ENCODE measurements at places on chromosomes 1 and 21.

DNA sequence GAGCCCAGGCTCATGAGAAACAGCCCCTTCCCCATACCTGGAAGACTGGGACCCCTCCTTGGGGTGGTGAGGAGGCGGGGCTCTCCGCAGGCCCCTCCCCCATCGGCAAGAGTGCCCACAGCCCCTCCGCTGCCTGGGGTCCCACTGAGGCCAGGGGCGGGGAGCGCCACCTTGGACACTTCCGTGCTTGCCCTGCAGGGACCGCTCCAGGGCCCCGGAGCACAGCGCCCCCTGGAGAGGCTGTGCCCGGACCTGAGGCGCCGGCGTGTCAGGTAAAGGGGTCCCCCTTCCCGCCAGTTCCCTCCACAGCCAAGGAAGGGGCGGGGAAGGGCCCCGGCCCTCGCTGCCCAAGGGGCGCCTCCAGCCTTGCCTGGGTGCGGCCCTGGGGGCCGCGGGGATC is 21.5 kb downstream of the INAVA start:
- DNase-seq, result no peak

DNA sequence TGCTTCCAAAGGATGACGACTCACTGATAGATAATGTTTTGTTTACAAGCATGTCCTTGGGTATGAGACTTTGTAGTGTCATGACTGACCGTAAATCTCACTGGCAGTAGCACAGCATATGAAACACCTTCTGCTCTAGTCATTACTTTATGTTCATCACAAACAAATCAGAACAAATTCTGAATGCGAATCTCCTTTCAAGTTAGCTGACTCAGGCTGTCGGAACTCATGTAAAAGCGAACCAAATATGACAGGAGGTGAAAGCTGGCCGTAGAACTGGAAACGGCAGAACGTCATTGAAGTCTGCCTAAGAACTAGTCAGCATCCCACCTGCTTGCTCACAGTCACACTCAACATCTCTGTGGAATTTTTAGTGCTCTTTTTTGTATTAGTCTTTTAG is 143.9 kb downstream of the RGS7 start:
- DNase-seq, result peak; percentile 18

DNA sequence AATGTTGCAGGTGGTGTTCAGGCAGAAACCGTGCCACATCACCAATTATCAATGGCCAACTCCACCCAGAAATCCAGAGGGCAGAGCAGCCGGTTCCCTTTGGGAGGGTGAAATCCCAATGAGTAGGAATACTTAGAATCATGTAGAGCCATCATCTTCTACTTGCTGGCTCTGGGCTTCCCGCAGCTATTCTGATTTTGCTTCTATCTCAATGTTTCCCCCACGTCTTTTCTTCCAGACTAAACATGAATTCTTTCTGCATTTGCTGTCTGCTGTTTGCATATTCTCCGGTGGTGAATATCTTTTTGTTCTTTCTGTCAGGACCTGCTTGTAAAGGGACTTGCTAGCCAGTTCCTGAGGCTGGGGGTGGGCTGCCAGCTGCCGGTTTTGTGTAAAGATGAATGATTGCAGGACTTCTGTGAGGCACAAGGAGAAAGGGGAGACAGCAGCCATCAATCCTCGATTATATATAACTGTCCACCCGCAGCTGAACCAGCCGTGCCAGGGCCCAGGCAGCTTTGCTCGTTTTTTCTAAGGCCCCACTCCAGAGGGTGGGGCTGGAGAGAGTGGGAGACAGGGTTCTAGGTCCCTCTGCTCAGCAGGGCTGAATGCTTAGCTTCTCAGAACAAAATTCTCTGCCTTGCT is 33.2 kb downstream of the PRAMEF20 start:
- no peak for DNase-seq

DNA sequence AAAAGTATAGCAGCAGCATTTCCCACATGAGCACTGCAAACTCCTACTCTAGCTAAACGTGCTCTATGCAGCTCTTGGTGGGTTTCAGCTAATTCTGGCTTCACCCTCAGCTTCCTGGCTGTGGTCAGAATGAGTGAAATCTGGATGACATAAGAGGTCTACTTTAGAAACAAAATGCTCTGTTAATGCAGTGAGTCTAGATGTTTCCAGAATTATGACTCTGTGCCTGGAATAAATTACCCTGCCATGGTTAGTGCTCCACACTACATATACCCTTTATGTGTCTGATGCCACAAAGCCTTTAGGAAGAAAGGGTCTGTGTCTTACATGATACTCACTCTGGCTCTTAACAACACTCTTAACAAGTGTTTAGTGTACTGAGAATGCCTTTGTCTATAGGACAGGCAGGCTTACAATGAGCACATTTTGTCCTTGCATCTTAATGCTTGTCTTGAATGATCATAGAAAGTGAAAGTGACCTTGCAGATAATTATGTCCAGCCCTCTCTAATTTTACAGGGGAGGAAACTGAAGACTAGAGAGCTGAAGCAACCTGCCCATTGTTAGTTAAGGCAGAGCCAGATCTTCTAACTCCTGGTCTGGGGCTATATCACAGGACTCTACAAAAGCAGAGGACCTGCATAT is 9.2 kb downstream of the S100A10 start:
- DNase-seq, result no peak

DNA sequence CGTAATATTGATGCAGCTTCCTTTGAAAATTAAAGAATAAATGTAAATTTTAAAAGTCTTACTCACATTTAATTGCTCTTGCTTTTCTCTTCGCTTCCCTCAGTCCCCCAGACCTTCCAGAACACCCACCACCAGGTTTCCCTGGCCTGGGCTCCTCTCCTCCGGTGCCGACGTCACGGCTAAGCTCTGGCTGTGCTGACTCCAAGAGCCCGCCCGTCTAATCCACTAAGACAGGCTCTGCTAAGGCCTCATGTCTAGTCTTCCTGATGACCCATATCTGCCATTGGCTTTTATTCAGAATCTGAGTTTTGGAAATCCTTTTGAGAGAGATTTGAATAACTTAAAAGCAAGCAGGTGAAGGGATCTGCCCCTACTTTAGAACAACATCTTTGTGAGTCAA is 53.9 kb upstream of the NADK start:
- no peak for DNase-seq

GRCh38 chr1:208670778-208671177 is 426.6 kb upstream of the PLXNA2 start:
- no peak for DNase-seq

GRCh38 chr1:185363205-185363604 is 46.2 kb upstream of the IVNS1ABP start:
- no peak for DNase-seq

DNA sequence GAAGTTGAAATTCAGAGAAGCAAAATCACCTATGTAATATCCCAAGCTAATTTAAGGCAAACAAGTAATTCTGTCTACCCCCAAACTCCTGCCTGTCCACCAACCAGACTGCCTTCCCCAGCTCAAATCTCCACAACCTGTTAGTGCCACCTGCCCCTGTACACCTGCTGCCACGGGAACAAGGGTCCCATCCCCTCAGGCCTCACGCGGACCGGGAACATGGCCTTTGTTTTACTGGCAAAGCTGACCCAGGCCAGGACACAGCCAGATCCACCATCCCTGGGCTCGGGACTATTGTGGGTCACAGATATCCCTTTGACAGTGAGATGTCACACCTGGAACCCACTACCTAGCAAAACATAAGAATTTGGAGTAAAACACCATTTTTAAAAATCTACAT is 139.3 kb upstream of the SGIP1 start:
- no peak for DNase-seq

DNA sequence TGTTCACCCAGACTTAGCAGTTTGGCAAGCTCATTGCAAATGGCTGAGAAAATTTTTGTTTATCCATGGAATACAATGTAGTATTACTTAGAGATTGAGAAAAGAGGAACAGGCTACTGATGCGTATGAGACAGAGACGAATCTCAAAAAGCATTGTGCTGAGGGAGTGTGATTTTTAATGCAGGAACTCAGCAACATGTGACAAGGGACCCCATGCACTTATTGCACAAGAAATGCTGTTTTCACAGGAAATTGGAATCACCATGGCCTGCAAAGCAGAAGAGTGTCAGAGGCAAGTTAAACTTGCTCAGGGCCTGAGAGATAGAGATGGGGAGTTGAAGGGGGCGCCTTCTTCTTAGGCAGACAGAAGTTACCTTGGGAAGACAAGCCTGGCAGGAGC is 32.6 kb upstream of the TLR5 start:
- DNase-seq, result peak; percentile 28

DNA sequence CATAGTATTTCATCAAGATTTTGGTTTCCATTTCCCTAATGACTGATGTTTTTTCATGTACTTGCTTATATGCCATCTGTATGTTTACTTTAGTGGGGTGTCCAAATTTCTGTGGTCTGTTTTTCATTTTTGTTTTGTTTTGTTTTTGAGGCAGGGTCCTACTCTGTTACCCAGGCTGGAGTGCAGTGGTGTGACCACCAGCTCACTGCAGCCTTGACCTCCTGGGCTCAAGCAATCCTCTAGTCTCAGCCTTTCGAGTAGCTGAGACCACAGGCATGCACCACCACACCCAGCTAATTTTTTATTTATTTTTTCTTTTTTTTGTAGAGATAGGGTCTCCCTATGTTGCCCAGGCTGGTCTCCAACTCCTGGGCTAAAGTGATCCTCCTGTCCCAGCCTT is 378.0 kb upstream of the VAMP3 start:
- no peak for DNase-seq

- DNase-seq, result peak; percentile 21
Observed at GRCh38 chr1:180674603-180675530, 43.0 kb downstream of the XPR1 start.

GRCh38 chr1:19754482-19754881 is 45.2 kb downstream of the TMCO4 start:
- DNase-seq, result no peak

GRCh38 chr1:156160743-156161171 is 7.4 kb downstream of the SEMA4A start:
- no peak for DNase-seq

GRCh38 chr1:101704895-101705294 is 291.8 kb downstream of the OLFM3 start:
- DNase-seq, result no peak

- peak; percentile 95 for DNase-seq
Observed at GRCh38 chr21:33682992-33683627, 40.8 kb downstream of the ITSN1 start.

DNA sequence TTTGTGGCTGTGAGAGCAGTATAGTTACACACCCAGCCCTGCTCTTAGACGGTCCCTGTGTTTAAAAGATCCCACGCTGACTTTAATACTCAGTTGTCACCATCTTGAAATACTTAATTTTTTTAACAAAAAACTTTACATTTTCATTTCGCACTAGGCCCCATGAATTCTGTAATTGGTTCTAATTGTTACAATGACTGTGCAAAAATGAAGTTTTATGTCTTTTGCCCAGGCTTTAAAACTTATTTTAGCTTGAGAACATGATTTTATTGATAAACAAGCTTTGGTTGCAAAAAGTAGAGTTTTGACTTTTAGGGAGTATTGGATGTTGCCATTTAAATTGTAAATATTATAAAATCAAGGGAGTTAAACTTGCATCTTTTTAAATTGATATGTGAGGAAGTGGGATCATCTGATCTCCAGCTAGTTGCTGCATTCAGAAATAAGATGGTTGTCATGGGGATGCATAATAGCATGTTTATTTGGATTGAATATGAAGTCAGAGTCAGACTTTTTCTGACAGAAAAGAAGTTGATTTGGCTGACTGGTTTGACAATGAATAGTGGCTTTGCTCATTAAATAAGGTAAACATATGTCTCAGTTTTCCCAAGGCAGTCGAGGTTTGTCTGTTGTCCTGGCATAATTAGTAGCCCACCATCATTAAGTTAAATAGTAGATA is 23.0 kb upstream of the CRP start:
- DNase-seq, result no peak

GRCh38 chr1:32925403-32926162 is 24.4 kb upstream of the TMEM54 start:
- DNase-seq, result peak; percentile 58

All from trophoblast cell (in vitro differentiated cells and primary cell).